ENCODE measurements at places on chromosomes 2 and 18.
A peak's percentile ranks its signal among the peaks of the same experiment; 100 is the strongest.

- DNase-seq, result no peak
These were observed 8.0 kb downstream of the TUBA3E start for GRCh38 chr2:130190237-130190636.

DNA sequence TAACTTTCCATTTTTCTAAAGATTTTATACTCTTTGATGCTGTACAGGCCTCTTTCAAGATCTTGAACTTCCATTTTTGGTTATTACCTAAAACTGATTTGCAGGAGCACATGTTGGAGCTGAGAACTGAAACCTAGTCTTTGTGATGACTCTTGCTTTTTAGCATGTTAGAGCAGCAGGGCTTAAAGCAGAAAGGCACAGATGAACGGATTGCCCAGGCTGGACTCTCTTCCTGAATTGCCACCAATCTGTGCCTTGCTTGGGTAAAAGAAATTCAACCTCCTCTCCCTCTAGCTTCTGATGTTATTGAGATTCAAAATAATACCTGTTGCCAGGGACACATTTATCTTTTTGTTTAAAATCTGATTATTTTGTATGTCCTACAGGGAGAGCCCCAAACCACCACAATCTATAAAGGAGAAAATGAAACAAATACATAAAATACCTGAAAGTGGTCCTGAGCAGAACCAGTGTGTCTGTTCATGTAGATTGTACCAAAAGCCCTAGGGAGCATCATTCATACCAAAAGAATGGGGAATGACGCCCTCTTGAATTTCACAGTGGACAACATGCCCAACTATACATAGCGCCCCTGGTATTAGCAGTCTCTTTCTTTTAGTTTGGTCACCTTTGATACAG, 277.0 kb upstream of the MAP2 start:
- no peak for DNase-seq

GRCh38 chr2:171136024-171136423, 24.7 kb downstream of the TLK1 start:
- no peak for DNase-seq

- no peak for DNase-seq
These were observed 15.4 kb downstream of the UBE2F start for GRCh38 chr2:237982039-237982725.

GRCh38 chr2:230790981-230791380, 73.8 kb upstream of the ITM2C start:
- no peak for DNase-seq

- DNase-seq, result no peak
These were observed 10.3 kb upstream of the KYNU start for GRCh38 chr2:142867136-142867535.

GRCh38 chr2:40450796-40451430, 977 bp downstream of the SLC8A1 start:
- peak; percentile 87 for DNase-seq

GRCh38 chr2:237217995-237218616, 132.4 kb downstream of the COPS8 start:
- no peak for DNase-seq

DNA sequence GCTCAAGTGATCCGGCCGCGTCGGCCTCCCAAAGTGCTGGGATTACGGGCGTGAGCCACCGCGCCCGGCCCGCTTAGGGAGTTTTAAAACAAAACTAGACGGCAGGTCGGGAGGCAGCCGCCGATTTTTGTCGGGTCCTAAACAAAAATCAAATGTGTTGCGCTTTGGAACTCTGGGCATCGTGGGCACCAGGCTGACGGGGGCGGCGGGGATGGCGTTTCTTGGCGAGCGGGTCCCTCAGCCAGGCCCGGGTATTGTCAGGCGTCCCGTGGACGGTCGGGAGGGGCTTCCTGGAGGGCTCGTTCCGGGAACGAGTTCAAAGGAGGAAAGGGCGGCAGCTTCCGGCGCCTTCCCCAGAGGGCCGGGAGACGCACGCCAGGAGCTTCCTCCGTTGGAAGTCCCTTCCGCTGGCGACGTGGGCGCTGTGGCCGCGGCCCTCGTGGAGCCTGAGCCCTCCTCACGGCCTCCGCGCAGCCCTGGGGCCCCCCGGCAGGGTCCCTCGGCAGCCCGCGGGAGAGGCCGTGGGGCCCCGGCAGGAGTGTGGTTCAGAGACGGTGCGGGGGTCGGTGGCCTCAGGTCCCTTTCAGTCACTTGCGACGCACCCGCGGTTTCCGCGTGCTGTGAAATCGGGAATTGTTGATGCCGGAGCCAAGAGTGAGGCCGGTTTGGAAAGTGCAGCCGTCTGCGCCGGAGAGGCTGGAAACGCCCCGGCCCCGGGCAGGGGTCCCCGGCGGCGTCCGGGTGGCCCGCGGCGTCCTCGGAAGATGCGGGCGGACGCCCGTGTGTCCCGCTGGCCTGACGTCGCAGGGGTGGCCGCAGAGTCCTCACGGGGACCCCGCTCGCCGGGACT, 59.3 kb downstream of the EMILIN2 start:
- no peak for DNase-seq

DNA sequence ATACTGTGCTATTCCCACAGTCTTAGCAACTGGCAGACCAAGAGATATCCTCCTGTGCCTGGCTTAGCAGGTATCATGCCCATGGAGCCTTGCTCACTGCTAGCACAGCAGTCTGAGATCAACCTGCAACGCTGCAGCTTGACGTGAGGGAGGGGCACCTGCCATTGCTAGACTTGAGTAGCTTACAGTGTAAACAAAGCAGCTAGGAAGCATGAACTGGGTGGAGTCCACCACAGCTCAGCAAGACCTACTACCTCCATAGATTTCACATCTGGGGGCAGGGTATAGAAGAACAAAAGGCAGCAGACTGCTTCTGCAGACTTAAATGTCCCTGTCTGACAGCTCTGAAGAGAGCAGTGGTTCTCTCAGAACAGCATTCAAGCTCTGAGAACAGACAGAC, 74.8 kb downstream of the AKAIN1 start:
- no peak for DNase-seq

GRCh38 chr2:102238039-102238756, 51.4 kb downstream of the IL1RL2 start:
- DNase-seq, result peak; percentile 87

DNA sequence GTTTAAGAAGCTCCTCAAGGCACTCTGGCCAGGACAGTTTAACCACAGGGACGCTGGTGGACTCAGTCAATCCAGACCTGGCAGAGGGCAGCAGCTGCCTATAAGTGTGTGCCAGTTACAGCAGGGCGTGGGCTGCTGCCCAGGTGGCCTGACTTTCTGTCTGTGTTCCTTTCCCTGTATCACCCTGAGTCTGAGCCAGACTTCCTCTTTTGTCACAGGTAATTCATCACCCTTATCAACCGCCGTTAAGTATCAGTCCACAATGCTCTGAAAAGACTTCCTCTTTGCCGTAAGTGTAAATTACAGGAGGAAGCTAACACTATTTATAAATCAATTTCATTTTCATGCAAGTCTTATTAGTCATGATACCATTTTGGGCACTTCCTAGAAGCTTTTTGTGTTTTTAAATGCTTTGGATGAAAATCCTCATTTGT, 7.0 kb downstream of the LPIN1 start:
- DNase-seq, result no peak

- no peak for DNase-seq
These were observed 46.1 kb upstream of the SH3BP4 start for GRCh38 chr2:234905547-234906265.

DNA sequence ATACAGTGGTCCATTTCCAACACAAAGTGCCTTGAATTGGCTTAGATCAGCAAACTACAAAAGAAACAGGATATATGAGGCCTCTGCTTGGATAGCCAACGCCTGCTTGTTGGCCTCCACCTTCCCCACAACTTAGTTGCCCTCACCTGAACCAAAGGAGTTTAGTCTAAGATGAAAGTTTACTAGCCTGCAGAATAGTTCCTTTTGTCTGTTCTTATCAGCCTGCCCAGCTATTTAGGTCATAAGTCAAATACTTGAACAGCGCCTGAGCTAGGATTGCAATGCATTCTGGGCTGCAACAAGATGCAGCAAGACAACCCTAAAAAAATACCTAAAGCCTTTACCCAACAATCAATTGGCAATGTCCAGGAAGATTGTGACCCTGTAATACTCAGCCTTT, 13.1 kb upstream of the EPG5 start:
- DNase-seq, result no peak

DNA sequence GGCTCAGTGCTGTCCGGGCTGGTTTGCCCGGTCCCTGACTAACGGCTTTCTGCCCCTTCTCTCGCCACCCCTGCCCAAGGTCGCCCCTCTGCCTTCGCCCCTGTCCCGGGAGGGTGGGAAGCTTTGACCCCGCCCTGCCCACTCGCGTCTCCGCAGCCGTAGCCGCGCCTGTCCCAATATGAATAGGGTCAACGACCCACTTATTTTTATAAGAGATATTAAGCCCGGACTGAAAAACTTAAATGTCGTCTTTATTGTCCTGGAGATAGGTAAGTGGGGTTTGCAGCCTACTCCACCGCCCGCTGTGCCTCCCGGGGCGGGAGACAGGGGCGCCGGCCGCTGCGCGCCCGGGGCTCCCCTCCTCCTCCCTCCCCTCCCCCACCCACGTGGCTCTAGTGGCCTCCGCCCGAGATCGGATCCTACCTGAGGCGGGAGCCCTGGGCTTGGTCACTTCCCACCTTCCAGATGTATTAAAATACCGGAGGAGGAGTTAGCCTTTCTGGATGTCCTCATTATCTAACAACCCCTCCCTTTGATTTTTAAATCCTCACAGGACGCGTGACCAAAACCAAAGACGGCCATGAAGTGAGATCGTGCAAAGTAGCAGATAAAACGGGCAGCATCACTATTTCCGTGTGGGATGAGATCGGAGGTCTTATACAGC, 633 bp downstream of the NABP1 start:
- peak; percentile 61 for DNase-seq

DNA sequence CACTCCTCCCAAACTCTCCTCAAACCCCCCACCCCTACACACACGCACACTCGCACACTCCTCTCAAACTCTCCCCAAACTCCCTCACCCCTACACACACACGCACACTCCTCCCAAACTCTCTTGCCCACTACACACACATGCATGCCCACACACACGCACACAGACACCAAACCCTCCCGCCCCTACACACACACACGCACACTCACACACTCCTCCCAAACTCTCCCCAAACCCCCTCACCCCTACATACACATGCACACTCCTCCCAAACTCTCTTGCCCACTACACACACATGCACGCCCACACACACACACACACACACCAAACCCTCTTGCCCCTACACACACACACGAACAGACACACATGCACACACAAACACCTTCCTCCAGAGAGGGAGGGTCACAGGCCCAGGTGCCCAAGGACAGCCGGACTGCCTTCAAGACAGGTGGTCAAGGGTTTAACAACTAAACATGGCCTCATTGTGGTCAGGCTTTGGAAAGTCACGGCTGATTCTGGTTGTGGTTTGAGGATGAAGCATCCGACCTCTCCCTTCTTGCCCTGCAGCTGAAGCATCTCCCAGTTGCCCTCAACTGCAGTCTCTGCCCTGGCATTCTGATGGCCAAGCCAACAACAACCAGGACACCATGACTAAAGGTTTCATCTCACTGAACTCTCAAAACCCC, 72.3 kb upstream of the SNTG2 start:
- no peak for DNase-seq

GRCh38 chr18:30613467-30613801, 429.1 kb downstream of the DSC3 start:
- DNase-seq, result no peak

DNA sequence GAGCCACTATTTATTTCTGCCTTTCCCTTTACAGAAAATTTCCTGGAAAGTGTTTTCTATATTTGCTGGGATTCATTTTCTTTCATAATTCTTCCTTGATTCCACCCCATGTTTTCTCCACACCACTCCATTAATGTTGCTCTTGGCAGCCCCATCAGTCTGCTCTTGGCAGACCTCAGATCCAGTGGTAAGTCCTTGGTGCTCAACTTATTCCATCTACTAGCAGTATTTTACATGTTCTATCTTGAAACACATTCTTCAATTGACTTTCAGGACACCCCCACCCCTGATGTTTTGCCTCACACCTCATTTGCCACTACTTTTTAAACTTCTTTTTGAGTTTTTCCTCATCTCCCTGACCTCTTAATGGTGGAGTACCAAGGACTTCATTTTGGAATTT, 65.0 kb downstream of the HNMT start:
- DNase-seq, result no peak

DNA sequence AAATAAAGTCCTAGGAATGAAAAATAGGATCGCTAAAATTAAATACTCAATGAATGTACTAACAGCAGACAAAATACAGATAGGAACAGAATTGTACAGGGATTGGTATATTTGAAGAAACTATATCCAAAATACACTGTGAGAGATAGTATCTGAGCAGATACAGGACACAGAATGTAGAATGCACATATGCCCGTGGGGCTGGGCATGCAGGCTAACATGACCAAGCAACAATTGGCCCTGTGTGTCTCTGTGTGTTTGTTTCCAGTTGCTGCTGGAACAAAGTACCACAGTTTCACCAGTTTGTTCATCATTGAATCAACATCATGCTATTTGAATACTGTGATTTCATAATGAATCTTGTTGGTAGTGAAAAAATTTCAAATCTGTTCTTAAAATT, 127.6 kb downstream of the PMAIP1 start:
- DNase-seq, result no peak

DNA sequence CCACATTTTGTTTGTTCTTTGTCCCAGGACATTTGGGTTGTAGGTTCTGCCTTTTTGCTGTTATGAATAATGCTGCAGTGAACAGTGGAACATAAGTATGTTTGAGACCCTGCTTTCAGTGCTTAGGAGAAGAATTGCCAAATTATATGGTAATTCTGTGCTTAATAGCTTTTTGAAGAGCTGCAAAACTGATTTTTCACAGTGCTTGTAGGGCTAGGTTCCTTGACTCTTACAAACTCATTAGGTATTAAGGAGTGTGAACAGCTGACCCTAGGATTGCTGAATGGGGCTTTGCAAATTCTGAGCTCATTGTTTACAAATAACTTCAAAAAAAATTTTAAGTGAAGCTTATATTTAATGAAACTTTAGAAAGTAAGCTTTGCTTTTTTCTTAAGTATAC, 154.2 kb downstream of the LTBP1 start:
- DNase-seq, result no peak
